Activated CD4-positive, alpha-beta T cell treated with anti-CD3 and anti-CD28 coated beads for 48 hours (primary cell): ENCODE measurements at places on chromosomes 4 and X.

GRCh38 chr4:71473541-71474240, 134.9 kb downstream of the SLC4A4 start:
- DNase-seq = no peak

GRCh38 chr4:129822701-129823100, 726.7 kb downstream of the C4orf33 start:
- DNase-seq = no peak

- DNase-seq = no peak
Observed at GRCh38 chr4:15458616-15459015, 11.1 kb upstream of the CC2D2A start.

GRCh38 chr4:38011511-38012162, 51.4 kb downstream of the PTTG2 start:
- no peak for DNase-seq
